MV-4-11 (cell line): ENCODE measurements at places on chromosomes 2 and 18.

DNA sequence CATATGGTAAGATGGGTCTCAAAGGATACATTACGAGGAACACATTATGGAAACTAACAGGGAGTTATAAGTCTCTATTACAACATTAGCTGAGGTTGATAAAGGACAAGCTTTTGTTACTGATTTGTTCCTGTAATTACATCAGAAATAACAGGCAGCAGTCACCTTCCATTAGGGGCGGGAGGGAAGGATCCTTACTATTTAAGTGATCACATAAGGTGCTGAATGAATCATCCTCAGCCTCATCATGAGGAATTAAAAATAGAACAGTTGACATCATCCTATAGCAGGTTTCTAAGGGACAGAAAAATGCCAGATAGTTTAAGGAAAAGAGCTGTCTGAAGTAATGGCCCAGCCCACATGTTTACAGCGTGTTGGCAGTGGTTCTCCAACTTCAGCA is 86.9 kb upstream of the MGAT5 start:
- DNase-seq: no peak

GRCh38 chr2:118459426-118459825 is 371.2 kb downstream of the INSIG2 start:
- no peak for DNase-seq

GRCh38 chr2:207499114-207499513 is 30.6 kb upstream of the CREB1 start:
- DNase-seq: peak; percentile 66

DNA sequence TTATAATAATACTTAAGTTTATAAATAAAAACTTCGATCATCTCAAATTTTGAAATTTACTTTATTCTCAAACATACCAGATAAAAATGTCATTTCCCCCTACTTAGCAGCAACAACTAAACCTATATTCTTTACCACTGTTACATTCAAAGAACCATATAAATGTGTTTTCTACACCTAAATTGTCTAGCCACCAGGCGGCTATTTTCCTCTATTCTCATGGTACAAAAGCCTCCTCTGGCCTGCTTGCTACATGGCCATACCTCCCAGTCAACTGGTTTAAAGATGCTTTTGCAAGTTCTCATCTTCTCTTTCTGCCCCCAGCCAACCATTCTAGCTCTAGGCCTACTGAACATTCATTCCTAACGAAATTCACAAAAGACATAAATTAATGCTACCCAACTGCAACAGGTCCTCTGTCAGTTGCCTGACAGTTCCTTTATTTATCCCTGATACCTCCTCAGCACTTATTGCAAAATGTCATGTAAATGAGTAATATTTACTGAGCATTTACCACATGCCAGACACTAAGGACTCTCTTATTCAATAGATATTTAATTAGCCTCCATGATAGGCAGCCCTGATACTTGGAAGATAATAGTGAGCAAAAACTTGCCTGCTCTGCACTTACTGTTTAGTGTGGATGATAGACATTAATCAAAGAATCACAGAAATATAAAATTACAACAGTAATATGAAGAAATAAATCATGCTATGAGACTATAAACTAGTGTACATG is 5.0 kb downstream of the C1D start:
- DNase-seq: no peak

DNA sequence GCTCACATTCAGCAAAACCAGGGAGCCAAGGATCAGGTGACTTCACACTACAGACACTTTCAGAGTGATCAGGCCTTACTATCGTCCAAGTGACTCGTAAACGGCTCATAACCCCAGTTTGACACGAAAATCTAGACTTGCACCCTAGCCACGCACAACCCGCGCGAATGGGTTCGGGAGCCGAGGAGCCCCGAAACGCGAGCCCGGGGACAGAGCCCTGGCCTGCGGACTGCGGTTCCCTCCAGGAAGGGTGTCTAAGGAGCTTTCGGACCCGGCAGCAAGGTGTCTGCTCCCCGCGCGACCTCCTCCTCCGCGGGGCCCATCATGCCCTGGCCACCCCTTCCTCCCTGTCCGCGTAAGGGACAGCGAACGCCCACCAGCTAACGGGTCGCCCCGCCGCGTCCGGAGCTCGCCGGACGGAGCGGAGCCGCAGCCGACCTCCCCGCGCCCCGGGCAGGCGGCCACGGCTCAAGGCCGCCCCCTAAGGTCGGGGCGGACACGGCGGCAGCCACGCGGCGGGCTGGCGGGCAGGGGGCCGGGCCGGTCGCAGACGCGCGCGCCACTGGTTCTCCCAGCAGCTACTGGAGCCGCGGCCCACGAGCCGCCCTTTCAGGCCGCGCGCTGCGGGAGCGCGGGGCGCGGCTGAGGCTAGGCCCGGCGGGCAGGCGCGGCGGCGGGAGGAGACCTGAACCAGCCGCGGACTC is 575 bp downstream of the ATL2 start:
- peak; percentile 56 for DNase-seq

- DNase-seq: no peak
Measured at GRCh38 chr2:65299246-65299645, 71.6 kb downstream of the ACTR2 start.
